Activated T-cell treated with anti-CD3 and anti-CD28 coated beads, Interleukin-2, amount 50 U/mL, for 4 hours (primary cell): ENCODE measurements at places on chromosomes 6 and 20. TPM values are rescaled to one million over a fixed set of nuclear protein-coding genes. Genes with fewer than 3 reads are reported as not detected.

The HLA-DRA gene
- 18.4 TPM for total RNA-seq

The GJE1 gene
- not detected for total RNA-seq

The PRDM13 gene
- total RNA-seq = not detected

DNA sequence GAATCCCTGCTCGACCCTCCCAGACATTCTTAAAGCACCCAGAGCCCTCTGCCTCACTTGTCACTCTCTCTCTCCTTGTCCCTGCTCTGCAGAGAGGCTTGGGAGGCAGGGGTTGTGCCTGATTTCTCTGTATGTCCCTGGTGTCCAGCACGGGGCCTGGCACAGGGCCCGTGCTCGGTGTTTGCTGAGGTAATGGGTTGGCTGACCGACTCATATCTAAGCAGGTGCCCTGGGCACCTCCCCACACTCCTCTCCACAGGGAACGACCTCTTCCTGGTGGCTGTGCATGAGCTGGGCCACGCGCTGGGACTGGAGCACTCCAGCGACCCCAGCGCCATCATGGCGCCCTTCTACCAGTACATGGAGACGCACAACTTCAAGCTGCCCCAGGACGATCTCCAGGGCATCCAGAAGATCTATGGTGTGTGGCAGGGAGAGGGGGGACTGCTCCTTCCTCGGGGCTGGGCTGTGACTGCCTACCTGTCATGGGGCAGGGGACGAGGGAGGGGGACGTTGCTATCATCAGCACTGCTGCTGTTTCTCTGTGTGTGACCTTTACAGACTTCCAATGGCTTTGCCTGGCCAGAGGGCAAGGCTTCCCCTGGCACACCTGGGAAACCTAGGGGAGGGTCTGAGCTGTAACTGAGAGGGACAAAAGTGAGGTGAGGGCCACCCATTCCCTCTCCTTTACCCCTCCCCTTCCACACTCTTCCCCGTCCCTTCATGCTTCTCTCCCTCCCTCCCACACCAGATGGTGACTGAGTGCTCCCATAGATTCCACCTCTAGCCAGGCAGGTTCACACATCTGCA, 14.2 kb downstream of the MMP24OS start:
- DNase-seq = no peak

GRCh38 chr6:46393161-46393939, 97.9 kb downstream of the RCAN2 start:
- no peak for DNase-seq

The LY6G6D gene
- not detected for total RNA-seq

DNA sequence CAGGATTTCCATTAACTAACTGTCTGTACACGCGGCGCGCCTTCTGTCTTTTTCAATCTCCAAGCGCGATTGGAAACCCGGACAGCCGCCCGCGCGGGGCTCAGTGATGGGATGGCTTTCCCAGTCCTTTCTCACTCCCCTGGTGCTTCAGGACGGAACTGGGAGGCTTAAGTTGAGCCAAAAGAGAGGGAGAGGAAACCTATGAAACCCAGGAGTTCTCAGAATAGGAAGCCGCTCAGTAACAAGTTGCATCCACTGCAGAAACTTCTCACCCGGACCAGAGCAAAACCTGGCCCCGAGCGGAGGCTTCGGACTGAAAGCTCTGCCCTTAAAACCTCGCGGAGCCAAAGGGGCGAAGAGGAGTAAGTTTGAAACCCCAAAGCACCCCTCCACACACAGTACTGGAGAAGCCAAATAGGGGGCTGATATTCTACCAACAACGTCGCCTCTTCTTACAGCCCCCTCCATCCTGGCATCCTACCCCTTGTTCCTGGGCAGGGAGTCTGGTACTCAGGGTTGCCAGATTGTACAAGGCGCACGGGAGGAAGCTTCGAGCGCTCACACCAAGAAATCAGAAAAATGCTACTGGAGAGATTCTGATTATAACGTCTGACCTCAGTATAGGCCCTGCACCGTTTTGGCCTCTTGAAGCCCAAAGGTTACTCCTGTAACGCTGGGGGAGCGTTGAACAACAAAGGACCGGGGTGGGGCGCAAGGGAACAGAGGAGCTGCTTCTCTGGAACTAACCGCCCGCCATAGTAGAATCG, 906 bp upstream of the COL12A1 start:
- DNase-seq = no peak

The DUSP15 gene
- total RNA-seq = not detected

GRCh38 chr6:70107852-70108629, 194.8 kb downstream of the COL9A1 start:
- DNase-seq = no peak

GRCh38 chr6:53583451-53583850, 38.5 kb upstream of the GCLC start:
- DNase-seq = no peak

GRCh38 chr6:109478222-109478805, 4.7 kb downstream of the ZBTB24 start:
- DNase-seq = no peak

DNA sequence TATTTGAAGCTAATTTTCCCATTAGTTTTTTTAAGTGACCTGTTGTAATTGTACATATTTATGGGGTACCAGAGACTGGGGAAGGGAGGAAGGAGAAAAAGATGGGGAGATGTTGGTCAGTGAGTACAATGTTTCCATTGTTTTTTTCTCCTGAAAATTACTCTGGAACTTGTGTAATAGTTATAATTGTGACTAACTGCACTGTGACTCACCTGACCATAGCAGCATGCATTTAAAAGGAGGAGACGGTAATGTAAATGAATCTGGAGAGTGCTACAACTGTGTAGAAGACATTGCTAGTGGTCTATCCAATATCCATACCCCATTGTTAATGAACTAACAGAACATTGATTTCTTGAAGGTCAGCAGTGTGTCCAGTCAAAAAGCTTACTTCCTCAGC, 133.4 kb downstream of the RFPL4B start:
- no peak for DNase-seq

The PTK6 gene
- 0.13 TPM for total RNA-seq

DNA sequence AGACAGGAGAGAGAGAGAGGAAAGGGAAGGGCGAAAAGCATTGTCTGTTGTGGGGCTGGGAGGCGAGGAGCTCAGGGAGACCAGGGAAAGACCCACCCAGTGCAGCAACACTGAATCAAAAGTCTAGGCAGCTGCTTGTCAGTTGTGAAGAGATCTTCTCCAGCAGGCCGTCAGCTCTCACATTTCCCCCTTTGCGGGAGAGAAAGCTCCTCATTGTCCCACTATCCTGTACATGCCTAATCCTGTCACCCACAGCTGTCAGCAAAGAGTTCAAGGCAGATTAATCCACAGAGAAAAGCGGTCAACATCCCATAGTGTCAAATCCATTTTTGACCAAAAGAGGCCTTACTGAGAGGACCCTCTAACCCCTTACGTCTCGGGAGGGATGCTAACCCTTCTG, 27.3 kb downstream of the RNF182 start:
- no peak for DNase-seq

DNA sequence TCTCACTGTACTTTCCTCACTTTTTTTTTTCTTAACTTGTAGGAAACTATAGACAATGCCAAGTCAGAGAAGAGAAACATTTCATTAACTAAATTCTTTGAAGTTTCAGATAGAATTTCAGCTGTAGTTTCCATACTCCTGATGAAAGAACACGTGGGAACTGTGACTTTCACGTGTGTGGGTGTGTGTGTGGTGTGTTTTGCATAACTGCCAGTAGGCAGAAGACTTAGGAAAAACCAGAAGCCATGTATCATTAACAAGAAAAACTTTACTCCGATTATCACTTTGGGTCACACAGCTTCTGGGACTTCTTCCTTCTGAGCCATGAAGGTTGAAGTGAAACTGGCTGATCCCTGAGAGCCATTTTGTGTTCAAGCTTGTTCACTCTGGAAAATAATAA, 483.3 kb downstream of the TFAP2B start:
- no peak for DNase-seq
